ENCODE measurements at places on chromosomes 12 and 14.

- DNase-seq = no peak
These were observed 16.8 kb downstream of the ADAM21 start for GRCh38 chr14:70468731-70469130.

GRCh38 chr12:102322254-102322653, 124.6 kb upstream of the PMCH start:
- DNase-seq = no peak

GRCh38 chr14:72545411-72546311, 348.2 kb downstream of the DPF3 start:
- no peak for DNase-seq

- no peak for DNase-seq
These were observed at the start of gene FLRT2 for GRCh38 chr14:85529803-85530574. TSS of gene FLRT2 (plus strand) at chr14:85530144. CDS start at chr14:85621515, 91,371 bp downstream.

- no peak for DNase-seq
These were observed 93.0 kb upstream of the TMPO start for GRCh38 chr12:98422359-98422758.

DNA sequence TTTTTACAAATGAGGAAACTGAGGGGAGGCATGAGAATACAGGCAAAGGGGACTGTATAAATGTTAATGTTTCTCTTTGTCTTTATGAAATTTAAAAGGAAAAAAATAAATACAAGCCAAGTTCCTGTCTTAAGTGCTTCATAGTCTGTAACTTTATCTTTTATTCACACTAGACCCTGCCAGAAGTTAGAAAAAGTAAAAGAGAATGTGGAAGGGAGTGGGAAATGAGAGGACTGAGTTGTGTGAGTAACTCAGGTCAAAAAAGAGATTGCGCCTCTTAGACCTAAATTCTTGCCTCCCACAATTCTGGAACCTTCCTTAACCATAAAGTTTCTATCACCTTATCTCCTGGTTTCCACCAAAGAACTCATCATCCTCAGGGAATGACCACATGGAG, 141.1 kb downstream of the KICS2 start:
- no peak for DNase-seq

Measured in effector CD8-positive, alpha-beta T cell (primary cell).